Stimulated activated CD8-positive, alpha-beta memory T cell treated with anti-CD3 and anti-CD28 coated beads, Interleukin-4, amount 100 ng/mL, for 1 hour (primary cell): ENCODE measurements at places on chromosomes 5 and 9.
A peak's percentile ranks its signal among the peaks of the same experiment; 100 is the strongest.

DNA sequence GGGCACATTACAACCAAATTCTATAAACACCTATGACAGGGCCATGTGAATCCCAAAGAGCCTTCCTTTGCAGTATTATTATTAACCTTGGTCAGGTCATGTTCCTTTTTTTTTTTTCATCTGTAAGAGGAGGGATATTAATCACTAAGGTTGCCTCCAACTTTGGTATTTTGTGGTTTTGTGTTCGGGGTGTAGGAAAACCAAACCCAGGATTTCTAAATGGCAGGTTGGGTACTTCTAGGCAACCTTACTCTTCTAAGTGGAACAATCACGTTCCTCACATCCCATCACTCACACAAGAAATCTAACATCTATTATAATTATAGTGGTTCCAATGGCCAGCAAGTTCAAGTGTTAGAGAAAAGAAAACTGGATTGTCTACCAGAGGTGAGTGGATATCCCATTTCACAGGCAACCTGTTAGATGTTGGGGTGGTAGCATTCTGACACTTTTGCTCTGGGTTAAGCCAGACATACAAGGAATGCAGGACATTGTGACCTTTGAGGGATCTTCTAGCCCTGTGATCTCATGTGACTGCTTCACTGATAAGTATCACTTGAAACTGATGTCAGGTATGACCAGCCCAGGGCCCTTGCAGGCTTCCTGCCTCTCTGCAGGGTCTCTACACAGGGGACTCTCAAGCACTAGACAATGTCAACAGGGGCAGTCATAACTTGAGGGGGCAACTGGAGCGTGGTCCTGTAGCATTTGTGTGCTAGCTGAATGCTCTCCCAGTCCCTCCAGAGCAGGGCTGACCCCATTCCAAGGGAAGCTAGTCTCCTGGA lies 126.2 kb upstream of the VLDLR start:
- no peak for DNase-seq

DNA sequence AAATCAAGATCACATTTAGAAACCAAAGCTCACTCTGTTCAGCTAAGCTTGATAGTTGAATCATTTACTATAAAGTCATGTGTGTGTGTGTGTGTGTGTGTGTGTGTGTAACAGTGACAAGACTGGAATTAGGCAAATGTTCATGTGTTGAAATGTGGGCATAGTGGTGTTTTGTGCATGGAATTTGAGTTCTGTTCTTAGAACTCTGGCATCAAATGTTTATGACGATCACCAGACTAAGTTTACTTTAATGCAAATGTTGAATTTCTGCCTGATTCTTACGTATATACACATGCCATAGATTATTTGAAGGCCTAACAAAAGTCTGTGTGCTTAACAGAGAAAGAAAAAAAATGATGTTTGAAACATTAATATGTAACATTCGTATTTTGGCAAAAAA lies 72.8 kb upstream of the COL5A1 start:
- DNase-seq, result no peak

- DNase-seq, result peak; percentile 39
Measured at GRCh38 chr5:157603333-157604190, 28.0 kb upstream of the ADAM19 start.

DNA sequence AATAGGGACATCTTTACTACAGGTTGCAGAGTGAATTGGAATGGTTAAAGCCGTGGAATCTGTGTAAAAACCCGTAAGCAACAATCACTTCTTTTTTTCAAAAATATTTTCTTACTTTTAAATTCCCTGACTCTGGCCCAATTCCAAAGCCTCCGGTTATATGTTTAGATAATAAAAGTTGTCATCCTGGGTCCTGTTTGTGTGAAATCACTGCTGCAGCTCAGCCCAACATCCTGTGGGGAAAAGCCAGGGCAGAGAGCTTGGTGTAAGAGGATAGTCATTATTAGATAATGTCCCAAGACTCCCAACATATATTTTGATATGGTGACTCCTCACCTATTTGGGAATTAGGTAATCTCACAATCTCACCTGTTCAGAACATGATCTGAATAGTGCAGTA lies 586.0 kb upstream of the BRINP1 start:
- no peak for DNase-seq

GRCh38 chr9:34233672-34234071 lies 54.8 kb downstream of the UBAP1 start:
- DNase-seq, result no peak

- DNase-seq, result no peak
Measured at GRCh38 chr9:117549444-117549843, 134.6 kb upstream of the ASTN2 start.

- no peak for DNase-seq
Measured at GRCh38 chr5:73623901-73624404, 2.0 kb upstream of the ARHGEF28 start.

- DNase-seq, result no peak
Measured at GRCh38 chr5:150129813-150130492, 25.7 kb downstream of the PDGFRB start.

GRCh38 chr5:60727033-60727679 lies 27.2 kb upstream of the DEPDC1B start:
- no peak for DNase-seq

GRCh38 chr5:144289277-144289676 lies 118.6 kb downstream of the KCTD16 start:
- no peak for DNase-seq

DNA sequence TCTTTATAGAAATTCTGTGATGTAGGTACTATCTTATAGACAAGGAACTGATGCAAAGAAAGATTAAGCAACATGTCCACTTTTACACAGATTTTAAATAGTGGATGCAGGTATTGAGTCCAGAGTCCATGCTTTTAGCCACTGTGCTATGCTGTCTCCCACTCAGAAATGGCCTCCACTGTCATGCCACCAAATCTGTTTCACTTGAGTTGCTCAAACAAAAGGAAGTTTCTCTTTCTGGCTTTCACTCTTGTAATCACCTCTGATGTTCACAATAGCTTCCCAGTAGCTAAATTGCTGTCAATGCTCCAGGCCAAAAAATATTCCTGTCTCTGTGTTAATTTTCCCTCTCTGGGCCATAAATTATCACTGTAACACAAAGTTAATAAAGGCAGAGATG lies 77.0 kb upstream of the RASA1 start:
- no peak for DNase-seq

- DNase-seq, result no peak
Measured at GRCh38 chr5:136963504-136963903, 535.6 kb downstream of the SPOCK1 start.

- no peak for DNase-seq
Measured at GRCh38 chr5:177966839-177967166, 29.2 kb downstream of the PROP1 start.

GRCh38 chr9:134068744-134069479 lies 1.1 kb upstream of the BRD3 start:
- DNase-seq, result no peak

- no peak for DNase-seq
Measured at GRCh38 chr5:151683444-151683843, 3.3 kb downstream of the SPARC start.

DNA sequence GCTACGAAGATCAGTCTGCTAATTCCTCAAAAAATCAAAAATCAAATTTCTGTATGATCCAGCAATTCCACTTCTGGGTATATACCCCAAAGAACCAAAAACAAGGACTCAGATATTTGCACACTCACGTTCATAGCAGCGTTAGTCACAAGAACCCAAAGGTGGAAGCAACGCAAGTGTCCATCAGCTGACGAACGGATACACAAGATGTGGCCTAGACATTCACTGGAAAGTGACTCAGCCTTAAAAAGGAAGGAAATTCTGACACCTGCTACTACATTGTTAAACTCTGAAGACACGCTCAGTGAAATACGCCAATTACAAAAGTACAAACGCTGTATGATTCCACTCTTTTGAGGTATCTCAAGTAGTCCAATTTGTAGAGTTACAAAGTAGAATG lies 93.3 kb downstream of the OTULIN start:
- DNase-seq, result no peak

DNA sequence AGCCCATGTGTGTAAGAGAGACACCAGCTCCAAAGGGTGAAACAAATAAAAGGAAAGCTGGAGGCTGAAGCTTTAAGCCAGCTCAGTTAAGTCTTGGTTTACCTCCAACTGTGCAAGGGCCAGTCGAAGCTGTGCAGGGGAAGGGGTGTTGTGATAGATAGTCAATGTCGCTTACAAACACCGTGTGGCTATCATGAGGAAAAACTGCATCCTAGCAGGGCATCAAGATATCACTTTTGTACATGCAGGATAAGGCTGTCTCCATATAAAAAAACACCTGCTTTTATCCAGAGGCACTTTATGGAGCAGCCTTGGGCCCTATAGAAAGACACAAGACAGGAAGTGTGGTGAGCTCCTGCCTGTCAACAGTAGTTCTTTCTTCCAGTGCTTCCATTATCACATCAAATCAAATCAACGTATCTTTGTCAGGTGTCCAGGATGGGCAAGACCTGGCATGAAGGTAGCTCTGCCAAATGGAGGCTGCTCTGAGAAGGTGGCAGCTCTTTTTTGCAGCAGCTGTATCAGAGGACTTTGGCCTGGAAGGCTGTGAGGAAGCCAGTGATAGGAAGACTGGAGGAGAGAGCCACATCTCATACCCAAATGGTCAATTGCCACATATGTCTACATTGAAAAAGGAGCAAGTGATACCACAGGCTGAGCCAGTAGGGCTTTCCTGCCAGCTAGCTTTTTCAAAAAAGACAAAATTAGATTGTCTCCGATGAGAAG lies 29.3 kb upstream of the SELENOP start:
- no peak for DNase-seq

DNA sequence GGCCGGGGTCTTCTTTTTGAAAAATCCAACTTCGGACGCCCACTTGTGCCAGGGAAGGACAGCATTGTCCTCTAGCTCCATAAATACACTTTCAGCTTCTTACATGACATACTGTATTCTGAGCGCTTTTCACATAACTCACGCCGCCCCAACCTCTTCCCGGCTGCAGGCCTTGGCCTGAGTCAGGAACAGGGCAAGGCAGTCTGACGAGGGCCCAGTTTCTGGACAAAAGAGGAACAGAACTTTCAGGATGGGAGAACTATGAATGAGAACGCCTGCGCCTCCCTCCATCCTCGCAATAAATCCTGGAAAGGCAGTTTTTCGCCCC lies 650 bp downstream of the DCTN4 start:
- no peak for DNase-seq

- DNase-seq, result no peak
Measured at GRCh38 chr9:71941060-71941568, 29.7 kb downstream of the C9orf85 start.

DNA sequence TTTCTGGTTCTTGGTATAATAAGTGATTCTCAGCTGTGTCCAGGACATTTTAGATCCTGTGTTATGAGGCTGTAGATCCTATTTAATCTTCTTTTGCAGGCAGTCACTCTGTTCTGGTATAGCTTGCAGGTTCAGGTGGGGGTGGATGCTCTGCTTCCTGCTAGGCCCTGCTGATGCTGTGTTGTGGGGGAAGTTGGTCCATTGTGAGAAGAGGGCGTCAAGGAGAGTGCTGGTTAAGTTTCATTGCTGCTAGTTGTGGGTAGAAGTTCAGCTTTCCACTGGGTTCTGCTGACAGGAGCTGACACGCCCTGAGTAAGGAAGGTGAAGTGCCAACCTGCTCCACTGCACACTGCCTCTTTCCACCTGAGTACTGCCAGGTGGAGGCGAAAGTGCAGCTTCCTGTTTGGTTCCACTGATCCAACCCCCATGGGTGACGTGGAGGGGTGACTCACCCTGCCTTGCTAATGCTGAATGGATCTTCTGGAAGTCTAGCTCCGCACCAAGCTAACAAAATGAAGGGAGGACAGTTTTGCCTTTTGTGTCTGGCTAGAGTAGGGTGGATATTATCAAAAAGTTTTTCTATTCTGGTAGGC lies 16.3 kb downstream of the NMRK1 start:
- DNase-seq, result no peak

DNA sequence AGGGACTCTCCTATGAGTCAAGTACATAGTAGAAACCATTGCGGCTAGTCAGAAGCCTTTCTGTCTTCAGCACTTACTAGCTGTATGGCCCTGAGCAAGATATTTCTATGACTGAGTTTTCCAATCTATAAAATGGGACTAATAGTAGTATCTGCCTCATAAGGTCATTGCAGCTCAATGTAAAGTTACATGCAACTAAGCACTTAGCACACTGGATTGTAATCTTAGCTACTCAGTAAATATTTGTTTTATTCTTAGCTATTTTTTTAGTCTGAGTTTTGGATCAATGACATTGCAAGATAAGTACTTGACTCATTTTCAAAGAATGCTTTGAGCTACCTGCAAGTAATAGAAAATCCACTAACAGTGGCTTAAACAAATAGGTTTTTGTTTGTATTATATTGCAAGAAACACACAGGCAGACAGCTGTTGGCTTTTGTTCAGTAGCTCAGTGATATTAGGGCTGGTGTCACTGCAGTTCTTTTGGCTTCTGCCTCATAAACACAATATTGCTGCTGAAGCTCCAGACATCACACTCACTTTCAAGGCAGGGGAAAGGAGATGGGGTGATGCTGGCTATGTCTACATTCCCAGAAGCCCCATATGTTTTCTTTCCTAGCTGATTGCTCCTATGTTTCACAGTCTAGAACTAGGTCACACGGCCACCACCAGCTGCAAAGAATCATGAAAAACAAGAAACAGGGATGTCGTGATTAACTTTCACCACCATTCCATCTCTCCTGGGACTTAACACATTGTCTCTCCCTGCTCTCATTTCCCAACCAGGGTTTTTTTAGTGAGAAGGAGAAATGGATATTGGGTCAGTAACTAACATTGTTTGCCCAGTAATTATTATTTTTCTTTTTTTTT lies 26.9 kb upstream of the FAT2 start:
- DNase-seq, result no peak

DNA sequence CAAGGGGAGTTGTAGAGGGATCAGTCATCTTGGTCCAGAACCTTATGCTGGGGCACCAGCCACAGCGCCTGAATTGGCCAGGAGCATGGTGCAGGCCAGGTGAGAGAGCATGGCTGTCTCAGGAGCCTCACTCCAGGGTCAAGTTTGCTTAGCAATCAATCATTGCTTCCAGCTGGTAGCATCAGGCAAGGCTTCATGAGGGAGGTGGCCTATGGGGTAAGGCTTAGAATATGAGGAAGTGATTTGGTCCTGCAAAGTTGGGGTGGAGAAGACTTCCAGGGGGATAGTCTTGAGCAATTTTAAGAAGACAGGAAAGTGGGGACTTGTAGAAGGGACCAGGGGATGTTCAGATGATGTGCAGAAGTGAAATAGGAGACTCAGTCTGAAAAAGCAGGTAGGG lies 53.9 kb upstream of the PITX1 start:
- DNase-seq, result no peak

DNA sequence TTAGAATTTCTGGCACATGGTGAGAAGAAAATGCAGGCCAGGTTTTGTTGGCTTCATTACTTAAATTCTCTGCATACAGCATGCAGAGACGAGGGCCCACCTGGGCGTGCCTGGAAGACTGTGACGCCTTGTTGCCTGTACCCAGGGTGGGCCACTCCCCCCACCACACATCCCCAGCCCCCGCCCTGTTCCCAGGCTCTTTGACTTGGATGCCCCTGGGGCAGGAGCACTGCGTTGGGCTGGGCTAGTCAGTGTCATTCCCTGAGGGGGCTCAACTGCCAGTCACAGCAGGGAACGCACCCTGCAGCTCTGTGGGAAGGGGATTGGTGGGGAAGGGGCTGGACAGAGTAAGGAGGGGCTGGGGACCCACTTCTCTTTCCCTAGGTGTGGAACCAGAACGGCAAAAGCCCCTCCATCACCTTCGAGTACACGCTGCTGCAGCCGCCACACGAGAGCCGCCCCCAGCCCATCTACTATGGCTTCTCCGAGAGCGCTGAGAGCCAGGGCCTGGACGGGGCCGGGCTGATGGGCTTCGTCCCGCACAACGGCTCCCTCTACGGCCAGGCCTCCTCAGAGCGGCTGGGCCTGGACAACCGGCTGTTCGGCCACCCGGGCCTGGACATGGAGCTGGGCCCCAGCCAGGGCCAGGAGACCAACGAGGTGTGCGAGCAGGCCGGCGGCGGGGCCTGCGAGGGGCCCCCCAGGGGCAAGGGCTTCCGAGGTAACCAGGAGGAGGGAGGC lies 19.6 kb downstream of the ADAMTSL2 start:
- DNase-seq, result no peak
